ENCODE measurements at places on chromosomes 1 and 21. TPM values are rescaled to one million over a fixed set of nuclear protein-coding genes. Genes with fewer than 3 reads are reported as not detected.

IRF6 gene
- total RNA-seq, result 1.7 TPM

NBPF4 gene
- total RNA-seq, result not detected

MMP23B gene
- total RNA-seq, result 0.79 TPM

KIF14 gene
- total RNA-seq, result 30.8 TPM

KCNK2 gene
- total RNA-seq, result not detected

NFASC gene
- total RNA-seq, result 0.14 TPM

NBPF20 gene
- 0.55 TPM for total RNA-seq

MEX3A gene
- 0.56 TPM for total RNA-seq

BTBD19 gene
- total RNA-seq, result 4.5 TPM

DDR2 gene
- total RNA-seq, result 0.18 TPM

CACNA1S gene
- total RNA-seq, result not detected

KMO gene
- total RNA-seq, result not detected
